NCI-H1436 (cell line): ENCODE measurements at places on chromosomes 3 and 15.

DNA sequence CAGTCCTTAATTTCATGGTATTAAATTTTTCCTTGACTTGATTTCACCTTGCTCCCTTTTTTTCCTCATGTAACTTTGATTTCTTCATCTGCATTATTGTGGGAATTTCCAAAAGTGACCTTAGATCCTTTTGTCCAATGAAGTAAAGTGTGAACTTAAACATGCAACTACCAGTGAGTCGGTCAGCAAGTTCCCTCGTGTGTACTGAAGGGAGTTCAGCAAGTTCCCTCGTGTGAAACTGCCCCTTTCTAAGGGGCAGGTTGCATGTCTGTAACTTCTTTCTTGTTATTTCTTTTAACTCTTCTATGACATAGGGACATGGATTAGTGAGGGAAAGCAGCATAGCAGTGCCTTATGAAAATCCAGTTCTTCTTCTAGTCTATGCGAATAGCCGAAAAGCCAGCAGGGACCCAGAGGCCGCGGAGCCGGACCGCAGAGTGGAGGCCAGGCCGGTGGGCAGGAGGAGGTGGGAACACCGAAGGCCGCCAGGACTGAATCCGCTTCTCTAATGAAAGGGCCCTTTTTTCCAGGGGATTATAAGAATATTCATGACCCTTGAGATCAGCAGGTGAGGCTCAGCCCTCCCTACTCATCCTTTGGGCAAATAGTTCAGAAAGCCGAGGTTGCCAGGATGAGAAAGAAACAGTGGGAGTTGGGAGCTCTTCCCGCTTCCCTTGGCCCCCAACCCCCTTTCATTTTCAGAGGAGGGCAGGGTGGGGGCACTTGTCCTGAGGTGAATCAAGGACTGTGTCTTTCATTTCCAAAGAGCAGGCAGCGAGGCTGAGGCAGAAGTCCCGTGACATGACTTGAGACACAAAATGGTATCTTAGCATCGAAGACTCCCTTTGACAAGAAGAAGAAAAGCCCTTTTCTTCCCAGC, 117.5 kb downstream of the OPA1 start:
- no peak for DNase-seq

- DNase-seq = no peak
Measured at GRCh38 chr3:134066158-134066541, 36.4 kb upstream of the SLCO2A1 start.

DNA sequence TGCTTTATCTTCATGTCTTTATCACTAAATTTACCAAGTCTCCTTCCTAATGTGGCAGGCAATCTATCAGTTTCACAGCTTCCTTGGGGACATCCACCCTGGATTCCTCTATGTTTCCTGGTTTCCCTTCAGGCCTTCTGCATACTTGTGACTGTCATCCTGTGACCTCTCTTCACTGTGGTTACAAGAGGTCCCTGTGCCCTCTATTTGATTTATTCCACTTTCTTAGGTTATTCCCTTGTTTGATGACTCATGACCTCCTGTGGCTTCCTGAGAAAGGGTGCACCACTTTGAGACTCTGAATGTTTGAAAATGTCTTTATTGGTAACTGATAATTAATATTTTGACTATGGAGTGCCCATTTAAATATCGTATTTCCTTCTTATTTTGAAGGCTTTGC, 60.5 kb upstream of the KY start:
- DNase-seq = no peak

- peak; percentile 18 for DNase-seq
Measured at GRCh38 chr15:66138096-66138783, 115.3 kb downstream of the MEGF11 start.

DNA sequence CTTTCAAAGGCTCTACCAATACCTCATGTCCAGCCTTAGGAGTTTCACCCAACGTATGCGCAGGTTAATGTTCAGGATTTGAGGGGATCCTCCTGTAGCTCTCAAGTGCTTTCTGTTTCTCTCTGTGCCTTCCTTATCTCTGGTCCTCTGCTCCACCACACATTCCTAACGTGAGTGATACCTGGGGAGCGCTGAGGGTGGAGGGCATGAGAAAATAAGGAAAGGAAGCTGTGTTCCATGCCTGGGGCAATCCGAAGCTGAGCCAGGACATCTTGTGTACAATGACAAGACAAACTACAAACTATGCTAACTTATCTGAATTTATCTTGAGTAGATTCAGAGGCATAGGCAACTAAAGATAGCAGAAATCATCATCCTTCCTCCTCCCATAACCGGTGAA, 136.4 kb downstream of the SST start:
- DNase-seq = no peak

GRCh38 chr3:179729086-179729485, 76.2 kb downstream of the USP13 start:
- DNase-seq = no peak

DNA sequence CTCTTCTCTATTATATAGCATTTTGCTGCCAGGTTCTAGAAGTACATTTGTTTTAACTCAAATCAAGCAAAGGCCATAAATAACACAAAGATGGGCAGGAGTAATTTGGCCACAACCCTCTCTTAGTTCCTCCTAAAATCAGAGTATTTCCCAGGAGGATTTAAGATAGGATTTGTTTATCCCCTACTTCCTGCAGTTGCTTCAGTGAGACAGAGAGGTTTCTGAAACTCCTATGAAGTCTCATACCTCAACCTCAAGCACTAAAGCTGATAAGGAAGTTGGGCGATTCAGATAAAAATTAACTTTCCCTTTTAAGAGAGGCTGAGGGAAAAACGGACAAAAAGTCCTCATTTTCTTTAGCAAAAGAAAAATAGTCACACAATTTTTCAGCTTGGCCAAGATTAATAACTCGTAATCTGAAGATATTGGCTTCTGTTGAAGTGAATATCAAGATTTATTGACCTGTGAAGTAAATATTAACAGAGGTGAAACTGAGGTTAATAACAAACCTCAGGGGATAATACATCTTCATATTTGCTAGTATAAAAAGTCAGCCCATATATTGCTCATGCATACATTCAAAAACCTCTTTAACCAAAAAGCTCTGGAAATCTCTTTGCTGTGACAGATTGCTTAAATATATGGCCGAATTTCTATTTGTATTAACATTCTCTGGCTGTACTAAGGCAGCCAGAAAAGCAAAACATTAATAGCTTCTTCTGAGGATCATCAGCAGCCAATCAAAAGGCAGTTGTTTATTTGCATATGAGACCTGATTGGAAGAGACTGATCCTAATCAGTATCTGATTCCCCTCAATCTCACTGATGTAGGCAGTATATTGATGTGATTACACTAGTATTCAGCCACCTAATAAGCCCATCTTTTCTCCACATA, 90.6 kb upstream of the GADL1 start:
- no peak for DNase-seq

GRCh38 chr3:178850450-178851190, 221.0 kb downstream of the ZMAT3 start:
- no peak for DNase-seq

GRCh38 chr3:186277268-186277909, 84.6 kb downstream of the DGKG start:
- DNase-seq = no peak

- DNase-seq = no peak
Measured at GRCh38 chr15:93414576-93415231, 325.7 kb upstream of the RGMA start.

GRCh38 chr3:42894698-42895579, 11.0 kb upstream of the ZNF662 start:
- no peak for DNase-seq

DNA sequence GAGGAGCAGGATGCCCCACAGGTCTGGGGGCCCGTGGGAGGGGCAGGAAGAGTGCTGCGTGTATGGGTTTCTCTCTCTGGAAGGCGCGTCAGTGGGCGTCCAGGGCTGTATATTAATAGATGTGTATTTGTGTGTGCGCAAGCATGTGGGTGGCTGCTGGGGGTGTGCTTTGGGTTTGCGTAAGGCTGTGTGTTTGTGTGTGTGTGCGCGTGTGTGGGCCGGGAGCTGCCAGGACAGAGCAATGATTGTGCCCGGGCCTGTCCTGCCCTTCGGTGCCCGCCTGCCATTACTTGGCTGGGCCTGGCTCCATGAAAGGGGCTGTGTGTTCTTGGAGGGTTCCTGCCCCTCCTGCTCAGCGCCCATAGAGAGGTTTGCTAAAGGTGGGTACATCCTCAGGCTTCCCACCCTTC, 16.3 kb downstream of the CSPG4 start:
- no peak for DNase-seq

DNA sequence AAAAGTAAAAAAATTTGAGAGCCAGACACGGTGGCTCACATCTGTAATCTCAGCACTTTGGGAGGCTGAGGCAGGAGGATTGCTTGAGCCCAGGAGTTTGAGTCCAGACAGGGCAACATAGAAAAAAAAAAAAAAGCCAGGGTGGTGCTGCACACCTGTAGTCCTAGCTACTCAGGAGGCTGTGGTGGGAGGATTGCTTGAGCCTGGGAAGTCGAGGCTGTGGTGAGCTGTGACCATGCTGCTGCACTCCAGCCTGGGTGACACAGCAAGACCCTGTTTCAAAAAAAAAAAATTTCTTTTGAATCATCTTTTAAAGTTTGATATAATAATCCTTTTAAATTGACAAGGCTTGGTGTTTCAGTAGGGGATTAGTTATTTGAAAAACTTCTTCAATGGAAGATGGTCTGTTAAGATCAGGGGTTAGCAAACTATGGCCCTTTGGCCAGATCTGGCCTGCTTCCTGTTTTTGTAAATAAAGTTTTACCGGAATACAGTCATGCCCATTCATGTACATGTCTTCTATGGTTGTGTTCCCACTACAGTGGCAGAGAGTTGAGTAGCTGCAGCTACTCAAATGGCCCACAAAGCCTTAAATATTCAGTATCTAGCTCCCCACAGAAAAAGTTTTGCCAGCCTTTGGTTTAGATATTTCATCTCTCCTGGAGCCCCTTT, 28.9 kb downstream of the CDAN1 start:
- DNase-seq = no peak

GRCh38 chr3:160183345-160184076, 41.7 kb upstream of the C3orf80 start:
- DNase-seq = no peak

DNA sequence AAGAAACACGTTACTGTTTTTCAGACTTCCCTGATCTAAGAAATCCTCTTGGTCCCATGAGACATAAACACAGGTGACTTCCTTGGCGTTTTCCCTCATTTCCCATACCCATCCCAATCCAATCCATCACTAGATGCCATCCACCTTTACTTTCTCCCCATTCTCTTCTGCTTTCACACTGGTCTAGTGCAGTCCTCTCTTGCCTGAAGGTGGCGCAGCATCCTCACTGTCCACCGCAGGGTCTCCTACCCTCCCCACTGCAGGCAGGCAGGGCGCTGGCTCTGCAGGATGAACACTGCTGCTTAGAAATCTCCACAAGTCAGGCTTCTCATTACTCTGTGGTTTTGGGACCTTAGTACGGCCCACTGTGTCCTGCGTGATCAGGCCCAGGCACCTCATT, 58.2 kb downstream of the RAB7A start:
- DNase-seq = no peak

DNA sequence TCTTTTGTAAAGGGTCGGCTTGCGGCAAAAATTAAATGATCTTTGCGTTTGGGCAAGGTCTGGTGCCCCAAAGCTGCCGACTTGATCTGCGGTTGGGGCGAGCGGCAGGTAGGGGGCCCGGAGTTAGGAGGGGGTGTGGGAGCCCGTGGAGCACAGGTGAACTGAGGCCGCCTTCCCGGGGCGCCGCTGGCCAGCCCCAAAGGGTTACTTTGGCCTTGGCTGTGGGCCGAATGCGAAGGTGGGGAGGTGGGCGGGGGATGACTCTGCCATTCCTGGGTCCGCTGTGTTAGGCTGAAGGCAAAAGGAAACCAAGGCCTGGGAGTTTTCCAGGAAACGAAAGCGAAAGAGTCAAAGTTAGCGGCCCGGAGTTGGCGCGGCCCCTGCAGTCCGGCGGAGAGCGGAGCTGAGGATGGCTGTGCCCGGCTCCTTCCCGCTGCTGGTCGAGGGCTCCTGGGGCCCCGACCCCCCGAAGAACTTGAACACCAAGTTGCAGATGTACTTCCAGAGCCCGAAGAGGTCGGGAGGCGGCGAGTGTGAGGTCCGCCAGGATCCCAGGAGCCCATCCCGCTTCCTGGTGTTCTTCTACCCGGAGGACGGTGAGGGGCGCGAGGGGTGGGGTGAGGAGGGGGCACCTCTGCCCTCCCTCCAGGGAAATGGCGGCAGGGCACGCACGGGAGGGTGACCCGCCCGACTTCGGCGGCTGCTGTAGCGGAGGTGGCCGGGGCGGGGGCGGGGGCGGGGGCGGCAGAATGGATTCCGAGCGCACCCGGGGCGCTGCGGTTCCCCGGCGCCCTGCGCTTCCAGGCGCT, at the start of gene PARP14:
Gene PARP14, plus strand, starts transcription at position 365 of the 809 bp plus-strand sequence. Its CDS starts 45 bp downstream, at position 410.
- no peak for DNase-seq

DNA sequence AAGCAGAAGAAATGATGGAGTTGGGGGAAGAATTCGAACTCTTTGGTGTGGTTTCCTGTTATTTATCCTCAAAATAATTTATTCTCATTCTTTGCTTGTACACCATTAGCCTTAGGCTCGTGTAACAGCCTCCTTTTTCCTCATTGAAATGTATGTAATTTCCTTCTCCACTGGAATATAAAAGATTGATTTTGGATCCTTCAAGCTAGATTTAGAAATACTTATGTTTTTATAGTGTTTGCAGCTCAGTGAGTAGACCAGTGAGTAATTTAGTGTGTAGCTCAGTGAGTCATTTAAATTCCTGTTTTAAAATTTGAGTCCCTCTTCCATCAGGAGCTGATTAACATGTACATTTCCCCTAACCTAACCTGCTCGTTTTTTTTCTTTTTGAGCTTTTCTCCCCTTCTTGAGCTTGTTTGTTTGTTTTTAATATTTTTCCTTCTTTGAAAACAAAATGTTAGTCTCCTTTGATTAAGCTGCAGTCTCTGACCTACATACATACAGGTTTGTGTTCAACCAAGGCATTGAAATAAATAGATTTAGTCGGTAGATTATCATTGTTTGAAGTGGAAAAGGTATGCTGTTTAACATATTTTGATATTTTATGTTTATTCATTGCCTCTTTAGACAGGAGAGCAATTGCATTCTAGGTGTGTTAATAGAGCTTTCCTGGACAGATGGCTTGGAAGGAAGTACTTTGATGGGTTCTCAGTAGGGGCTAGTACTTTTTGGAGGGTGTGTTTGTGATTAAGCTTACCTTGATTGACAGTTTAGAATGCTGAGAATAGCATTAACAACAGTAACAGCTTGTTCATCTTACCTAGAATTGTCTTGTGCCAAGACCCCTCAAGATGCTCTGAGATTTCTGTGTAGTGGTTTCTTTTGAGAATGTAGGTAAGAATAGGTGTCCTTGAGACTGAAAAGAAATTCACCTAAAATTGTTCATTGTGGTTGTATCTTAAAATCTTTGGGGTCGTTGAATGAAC, 5.9 kb downstream of the USP3 start:
- DNase-seq = no peak

DNA sequence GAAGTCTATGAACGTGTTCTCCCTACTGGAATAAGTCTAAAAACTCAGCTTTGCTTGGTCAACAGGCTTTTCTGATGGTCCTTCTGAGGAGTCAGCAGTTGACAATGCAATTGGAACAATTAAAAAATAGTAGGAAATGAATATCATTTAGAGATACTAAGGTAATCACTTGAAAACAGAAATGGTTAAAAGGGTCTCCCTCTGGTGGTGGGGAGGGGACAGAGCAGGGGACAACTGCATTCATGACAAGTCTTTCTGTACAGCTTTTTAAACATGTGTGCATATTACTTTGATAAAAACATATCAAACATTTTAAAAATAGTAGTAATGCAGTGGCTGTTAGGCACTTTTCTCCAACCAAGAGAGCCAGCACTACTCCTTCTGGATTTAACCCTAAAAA, 119.9 kb upstream of the FHIT start:
- DNase-seq = no peak
